ENCODE measurements at places on chromosomes 1 and 21.

DNA sequence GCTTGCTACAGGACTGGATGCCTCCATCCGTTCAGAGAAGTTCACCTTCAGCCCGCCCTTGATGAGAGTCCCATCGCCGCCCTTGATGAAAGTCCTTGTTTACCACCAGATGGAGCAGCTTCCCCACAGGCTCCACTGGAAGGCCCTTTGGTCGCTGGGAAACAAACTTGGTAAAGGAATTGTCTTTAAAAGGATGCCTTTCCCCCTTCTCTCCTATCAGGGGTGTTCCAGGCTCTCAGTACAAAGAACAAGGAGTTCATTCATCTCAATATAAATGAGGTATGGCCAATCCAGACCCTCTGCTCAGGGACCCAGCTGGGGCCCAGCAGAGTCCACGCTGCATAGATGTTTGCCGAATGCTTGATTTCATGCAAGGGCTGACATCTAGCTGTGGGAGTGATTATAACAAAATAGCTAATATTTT is 50.8 kb downstream of the CAPN9 start:
- DNase-seq, result peak; percentile 6

DNA sequence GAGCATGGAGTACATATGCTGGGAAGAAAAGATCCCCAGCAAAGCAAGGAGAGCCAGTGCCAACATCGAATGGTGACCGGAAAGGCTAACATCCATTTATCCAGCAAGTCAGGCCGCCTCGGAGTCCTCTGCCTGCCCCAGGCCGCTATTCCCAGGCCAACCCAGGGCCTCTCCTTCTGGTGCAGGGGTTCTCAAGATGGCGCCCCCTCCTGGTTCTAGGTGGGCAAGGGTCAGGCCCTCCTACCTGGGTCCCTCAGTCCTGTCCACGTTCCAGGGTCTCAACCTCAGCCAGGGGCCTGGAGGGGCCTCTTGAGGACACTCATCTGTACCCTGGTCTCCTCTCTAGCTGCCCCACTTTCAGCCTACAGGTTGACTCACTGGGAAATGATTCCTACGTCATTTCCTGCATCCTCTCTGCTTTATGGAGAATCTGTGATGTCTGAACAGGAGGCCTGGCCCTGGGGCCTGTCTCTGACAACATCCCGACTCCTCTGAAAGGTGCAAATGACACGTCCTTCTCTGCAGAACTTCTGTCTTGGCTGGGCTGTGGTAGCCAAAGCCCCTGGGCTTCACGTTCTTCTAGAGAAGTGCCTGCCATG is 145.3 kb downstream of the PSMG1 start:
- DNase-seq, result no peak

DNA sequence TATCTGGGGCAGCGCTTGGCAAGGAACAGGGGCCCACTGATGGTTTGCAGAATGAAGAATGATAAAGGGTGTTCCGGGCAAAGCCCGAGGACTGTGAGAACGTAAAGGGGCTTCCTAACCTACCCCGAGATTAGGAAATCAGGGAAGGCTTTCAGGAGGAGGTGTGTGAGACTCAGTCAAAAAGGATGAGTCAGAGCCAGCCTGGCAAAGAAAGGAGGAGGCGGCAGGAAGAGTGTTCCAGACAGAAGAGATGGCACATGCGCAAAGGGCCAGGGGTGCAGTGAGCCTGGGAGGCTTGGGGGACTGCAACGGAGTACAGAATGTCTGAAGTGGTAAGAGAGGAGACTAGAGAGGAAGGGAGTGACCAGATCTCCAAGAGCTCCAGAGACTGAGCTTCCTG is 70.3 kb downstream of the RAP1GAP start:
- DNase-seq, result no peak

DNA sequence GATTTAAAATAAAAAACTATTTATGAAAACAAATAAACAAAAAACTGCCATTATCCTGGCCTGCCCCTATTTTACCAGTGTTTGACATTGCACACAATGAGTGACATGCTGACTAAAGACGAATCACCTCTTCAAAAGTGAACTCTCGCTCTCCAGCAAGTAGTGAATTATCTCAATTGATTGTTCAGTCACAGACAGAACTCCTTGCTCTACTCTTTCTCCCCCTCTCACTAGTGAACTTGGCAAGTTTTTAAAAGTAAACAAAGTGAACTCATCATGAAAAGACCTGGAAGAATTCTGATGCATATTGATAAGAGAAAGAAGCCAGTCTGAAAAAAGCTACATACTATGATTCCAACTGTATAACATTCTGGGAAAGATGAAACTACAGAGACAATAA is 4.7 kb upstream of the C1orf52 start:
- DNase-seq, result no peak

- no peak for DNase-seq
These were observed 51.5 kb downstream of the SYT14 start for GRCh38 chr1:209989525-209989924.
